ENCODE measurements at places on chromosomes 11 and 22.
A peak's percentile ranks its signal among the peaks of the same experiment; 100 is the strongest.

DNA sequence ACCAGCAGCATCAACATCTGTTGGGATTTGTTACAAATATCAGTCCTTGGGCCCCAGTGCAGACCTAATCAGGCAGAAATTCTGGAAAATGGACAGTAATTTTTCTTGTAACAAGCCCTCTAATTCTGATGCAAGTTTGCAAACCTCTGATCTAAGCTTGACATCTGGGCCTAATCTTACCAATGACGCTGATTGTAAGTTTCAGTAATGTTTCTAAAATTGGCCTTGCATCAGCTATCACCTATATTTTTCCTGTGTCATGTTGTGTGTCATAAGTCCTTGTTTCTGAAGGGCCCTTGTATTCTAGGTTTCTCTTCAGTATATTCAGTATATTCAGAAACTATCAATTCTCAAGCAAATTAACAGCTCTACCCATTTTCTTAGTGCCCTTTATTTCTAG lies 36.4 kb downstream of the ZNF215 start:
- no peak for DNase-seq

DNA sequence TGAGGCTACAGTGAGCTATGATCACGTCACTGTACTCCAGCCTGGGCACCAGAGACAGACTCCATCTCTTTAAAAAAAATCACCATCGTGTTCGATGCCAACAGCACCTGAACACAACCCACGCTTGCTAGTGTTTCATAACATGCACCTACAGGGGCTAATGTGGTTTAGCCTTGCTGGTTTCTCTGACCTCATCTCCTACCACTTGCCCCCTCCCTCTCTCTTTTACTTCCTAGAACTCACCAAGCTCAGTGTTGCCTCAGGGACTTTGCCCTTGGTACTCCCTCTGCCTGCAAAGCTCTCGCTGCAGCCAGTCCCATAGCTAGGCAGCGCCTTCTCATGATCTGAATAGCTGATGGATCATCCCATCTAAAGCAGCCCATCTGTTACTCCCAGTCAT lies 99.8 kb downstream of the FBXO7 start:
- DNase-seq: no peak

DNA sequence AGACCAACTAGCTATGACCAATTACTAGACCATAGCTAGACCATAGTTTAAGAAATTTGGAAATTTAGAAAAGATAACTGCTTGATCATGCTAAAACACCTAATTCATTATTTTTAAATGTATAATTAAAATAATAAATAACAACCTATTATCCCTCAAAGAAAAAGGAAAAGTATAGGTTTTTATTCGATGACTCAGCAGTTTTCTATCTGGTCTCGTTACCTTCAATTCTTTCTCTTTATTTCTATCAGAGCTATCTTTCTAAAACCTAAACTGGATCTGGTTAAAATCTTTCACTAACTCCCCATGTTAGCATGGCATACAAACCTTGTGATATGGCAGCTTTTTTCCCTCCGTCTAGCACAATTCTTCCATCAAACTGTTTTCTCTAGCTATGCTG lies 27.3 kb downstream of the CSTPP1 start:
- no peak for DNase-seq

- no peak for DNase-seq
Observed at GRCh38 chr11:121321614-121322243, 29.2 kb downstream of the SC5D start.

DNA sequence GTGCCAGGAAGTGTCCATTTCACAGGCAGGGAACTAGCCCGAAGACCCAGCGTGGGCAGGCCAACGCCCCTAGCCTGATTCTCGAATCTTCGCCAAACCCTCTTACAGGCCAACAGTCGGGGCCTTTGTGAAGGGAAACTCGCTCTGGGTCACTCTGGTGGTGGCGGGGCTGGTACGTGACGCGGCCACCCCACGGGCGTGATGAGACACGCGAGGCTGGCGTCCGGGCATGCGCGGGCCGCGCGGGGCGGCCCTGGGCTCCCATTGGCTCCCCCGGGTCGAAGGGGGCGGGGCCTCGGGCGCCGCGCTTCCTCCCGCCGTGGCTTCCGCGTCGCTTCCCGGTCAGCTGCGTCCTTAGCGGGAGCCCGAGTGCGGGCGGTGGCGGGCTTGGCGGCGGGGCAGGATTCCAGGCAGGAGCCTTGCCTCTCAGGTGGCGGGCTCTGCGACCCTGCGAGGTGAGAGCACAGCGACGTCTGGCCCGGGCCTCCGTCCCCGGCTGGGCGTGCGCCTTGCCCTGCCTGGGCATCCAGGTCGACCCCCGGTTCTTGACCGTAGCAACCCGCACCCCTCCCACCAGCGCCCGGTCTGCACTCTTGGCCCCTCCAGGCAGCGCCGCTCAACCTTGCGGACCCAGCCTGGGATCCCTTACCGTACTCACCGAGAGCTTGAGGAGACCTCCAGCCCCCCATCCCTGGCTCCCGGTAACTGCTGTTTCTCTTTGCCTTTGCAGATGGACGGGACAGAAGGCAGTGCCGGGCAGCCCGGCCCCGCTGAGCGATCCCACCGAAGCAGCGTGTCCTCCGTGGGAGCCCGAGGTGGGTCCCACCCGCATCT lies at the start of gene FRMD8:
Gene FRMD8, plus strand, starts transcription at position 331 of the 834 bp plus-strand sequence. Its CDS starts 400 bp downstream, at position 731.
- peak; percentile 79 for DNase-seq

- no peak for DNase-seq
Observed at GRCh38 chr11:125091247-125091876, 20.1 kb downstream of the TMEM218 start.

DNA sequence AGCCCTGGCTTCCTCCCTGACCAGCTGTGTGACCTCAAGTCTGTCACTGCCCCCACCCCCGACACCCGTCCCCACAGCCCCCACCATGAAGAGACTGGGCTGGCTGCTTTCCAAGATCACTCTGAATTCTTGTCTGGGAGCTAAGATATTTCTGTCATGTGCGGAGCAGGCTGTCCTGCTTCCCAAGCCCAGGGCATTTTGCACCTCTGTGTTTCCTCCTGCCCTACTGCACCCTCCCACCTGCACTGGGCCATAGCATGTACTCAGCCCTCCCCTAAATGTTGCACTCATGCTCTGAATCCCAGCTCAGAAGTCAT lies 30.3 kb upstream of the MYEOV start:
- no peak for DNase-seq

- no peak for DNase-seq
Observed at GRCh38 chr11:69560141-69560790, 78.8 kb downstream of the LINC01488 start.

DNA sequence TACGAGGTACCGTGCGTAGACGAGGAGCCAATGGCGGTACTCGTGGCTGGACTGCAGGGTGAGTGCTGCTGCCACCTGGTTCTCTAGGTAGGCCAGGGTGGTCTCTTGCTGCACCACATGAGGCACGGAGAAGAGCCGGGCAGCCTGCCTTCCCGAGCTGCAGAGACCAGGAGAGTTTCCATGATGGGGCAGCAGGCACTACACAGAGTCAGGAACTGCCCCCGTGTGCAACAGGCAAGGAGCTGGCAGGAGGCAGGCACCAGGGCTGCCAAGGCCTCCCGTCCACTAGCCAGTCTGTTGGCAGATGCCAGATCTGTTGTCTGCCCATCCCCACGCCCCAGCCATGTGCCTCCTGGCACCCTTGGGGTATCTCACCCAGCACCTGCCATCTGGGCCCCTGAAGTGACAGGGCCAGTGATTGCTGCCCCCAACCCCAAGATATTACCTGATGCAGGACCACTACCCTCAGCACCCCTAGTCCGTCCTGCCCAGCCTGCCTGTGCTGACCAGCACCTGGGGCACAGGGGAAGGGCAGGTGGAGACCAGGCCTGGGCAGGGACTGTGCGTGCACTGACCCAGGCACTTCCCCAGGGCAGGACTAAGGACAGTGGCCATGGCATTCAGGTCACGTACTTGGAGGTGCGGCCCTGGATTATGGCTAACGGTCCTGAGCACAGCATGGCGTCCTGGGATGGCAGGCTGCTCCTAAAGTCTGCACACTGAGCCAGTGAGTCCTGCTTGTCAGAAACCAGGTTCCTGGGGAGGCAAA lies 62.0 kb upstream of the CLTCL1 start:
- DNase-seq: no peak

DNA sequence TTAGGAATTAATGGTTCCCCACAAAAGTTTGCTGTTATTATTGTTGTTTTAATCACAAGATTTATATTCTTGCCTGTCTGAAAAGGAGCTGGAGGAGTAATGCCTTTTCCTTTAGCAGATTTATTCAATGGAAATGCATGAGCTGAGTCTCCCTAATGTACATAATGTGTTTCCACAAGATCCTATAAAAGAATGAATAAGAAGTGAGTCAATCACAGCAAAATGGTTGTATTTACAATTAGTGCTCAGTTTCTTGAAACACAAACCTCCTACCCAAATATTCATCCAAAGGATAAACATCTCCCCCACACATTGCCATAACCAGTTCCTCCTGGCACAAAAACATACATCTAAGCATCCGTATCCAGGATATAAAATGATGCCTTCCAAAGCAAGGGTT lies 33.3 kb downstream of the ME3 start:
- DNase-seq: no peak

- DNase-seq: no peak
Observed at GRCh38 chr11:114260483-114260882, 35.7 kb upstream of the NNMT start.

GRCh38 chr11:12149672-12150225 lies 39.4 kb downstream of the MICAL2 start:
- no peak for DNase-seq

GRCh38 chr11:16296273-16296672 lies 60.1 kb downstream of the SOX6 start:
- no peak for DNase-seq

DNA sequence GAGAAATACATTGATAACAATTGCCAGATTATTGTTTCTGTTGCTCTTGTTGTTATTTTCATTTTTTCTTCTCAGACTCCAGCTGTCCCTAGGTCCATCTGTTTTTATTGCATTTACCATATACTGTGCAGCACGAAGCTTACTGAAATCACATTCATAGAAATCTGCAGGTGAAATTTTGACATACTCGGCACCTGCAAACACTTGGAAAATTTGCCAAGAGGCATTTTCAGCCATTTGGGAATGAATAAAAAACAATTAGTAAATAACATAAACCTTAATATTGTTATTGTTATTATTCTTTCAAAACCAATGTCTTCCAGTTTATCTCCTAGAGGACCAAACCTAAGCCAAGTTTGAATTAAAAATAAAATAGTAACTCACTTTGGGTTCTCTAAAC lies 2357.2 kb downstream of the LRRC4C start:
- DNase-seq: no peak

- DNase-seq: no peak
Observed at GRCh38 chr11:69361466-69361865, 67.5 kb downstream of the MYEOV start.

DNA sequence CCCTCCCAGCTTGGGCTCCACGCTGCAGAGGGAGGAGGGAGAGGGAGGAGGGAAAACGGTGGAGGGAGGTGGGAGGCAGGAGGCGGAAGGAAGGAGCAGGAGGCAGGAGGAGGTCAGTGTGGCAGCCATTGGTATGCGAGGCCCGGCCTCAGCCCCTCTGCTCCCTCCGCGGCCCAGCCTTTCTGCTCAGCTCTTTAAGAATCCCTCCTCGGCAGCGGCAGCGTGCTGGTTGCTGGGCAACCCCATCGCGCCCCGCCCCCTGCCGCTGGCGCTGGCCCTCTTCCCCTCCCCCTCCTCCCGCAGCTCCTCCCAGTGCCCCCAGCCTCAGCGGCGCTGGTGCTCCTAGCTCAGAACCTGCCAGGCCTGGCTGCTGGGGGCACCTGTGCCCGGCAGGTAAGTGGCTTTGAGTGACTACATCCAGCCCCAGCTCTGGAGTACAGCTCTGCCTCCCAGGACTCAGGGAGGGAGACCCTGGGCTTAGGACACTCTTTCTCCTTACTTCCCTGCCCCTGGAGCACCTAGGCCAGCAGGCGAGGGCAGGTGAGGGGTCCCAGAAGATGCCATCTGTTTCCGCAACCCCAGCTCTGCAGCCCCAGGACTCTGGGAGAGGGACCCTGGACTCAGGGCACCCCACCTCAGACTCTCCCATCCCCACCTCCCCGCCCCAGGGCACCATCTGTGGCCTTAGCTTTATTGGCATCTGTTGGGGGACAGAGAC lies 7.2 kb upstream of the FLRT1 start:
- no peak for DNase-seq

- DNase-seq: no peak
Observed at GRCh38 chr11:22787551-22788162, 41.9 kb downstream of the SVIP start.

- no peak for DNase-seq
Observed at GRCh38 chr11:5815534-5815933, 6.8 kb downstream of the OR52N2 start.

DNA sequence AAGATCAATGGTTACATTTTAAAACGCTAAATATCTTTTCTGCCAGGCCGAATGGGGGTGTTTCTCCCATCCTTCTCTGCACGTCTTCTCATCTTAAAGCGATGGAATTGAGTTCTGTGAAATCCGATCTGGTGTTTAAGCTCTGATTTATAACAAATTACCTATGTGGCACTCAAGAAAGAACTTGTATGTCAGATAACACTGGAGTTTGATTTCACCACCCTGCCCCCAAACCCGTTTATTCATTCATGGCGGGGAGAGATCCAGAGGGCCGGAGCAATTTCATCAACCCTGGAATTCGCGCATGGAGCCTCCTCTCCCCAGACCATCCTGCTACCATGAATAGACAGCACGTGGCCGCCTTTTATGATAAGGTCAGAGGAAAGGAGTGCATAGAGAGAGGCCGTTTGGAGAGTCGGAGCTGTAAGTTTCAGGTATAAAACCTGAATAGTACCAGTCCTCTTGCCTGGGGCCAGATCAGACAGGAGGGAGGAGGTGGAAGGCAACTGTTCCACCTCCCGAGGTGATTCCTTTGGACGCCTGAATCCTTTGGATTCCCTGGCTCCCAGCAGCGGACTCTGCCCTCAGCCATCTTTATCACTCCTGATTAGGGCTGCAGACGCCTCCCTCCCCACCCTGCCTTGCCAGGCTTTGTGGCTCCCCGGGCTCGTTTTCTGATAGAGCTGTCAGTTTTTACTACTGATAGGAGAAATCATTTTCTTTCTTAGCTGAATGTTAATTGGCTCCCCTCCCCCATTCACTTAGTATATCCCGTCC lies 27.3 kb upstream of the NFAM1 start:
- DNase-seq: no peak

DNA sequence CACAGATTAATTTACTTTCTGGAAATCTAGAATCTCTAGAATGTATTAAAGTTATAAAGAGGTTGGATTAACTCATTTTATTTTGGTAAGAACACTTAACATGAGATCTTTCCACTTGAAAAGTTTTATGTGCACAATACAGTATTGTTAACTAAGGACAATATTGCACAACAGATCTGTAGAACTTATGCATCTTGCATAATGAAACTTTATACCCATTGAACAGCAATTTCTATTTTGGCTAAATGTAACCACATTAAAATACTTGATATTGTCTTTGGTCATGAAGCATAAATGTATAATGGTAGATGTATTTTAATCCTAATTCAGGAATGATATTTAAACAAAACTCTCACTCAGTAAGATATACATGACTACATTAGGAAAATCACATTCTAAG lies 203.8 kb downstream of the SNX19 start:
- no peak for DNase-seq

DNA sequence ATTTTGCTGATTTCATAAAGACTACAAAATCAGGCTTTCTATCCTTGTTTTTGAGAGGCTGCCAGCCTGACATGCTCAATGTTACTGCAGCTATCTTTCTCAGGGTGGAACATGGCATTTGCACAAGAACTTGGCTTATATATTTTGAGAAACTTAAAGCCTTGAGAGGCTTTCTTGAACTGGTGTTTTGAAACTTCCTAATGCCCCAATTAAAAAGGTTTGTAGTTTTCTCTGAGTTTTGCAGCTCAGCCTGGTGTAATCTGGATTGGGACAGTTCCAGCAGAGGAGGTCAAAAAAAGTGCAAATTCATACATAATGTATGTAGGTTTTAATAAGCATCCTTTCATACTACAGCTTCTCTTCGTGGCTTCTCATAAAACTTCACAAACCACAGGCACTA lies 223.4 kb downstream of the FAM76B start:
- DNase-seq: no peak

- no peak for DNase-seq
Observed at GRCh38 chr11:129728581-129728980, 87.1 kb upstream of the TMEM45B start.
